WTC11 (cell line): ENCODE measurements at places on chromosomes 4 and X. TPM values are rescaled to one million over a fixed set of nuclear protein-coding genes. Genes with fewer than 3 reads are reported as not detected.

OTUD4 gene
- 38.7 to 44.6 TPM (median 40.7 TPM) in 3 replicates for total RNA-seq

DNA sequence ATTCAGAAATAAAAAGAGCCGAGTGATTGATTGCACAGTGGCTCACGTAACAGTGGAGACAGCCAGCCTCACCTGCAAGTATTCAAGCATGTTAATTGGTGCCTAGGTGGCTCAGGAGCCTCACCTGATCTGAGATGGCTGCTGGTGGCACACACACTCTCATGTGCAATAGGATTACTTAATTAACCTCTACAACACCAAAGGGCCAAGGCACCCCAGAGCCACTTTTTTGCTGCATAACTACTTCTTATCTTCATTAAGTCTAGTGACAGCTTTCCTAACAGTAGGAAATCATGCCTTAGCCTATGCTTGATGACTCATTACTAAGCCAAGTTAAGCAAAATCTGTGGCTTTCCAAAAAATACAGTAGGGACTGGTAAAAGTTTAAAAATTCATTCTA, 117.3 kb upstream of the NOCT start:
- no peak for DNase-seq

TNIP3 gene
- not detected in 3 replicates for total RNA-seq

PGAM4 gene
- total RNA-seq = 0.46 TPM in 1 of 3 replicates, not detected in the others

GRCh38 chr4:78174891-78175290, 117.8 kb downstream of the FRAS1 start:
- peak; percentile 31 for DNase-seq

- no peak for DNase-seq
Measured at GRCh38 chr4:89334311-89334710, 26.7 kb upstream of the GPRIN3 start.

DNA sequence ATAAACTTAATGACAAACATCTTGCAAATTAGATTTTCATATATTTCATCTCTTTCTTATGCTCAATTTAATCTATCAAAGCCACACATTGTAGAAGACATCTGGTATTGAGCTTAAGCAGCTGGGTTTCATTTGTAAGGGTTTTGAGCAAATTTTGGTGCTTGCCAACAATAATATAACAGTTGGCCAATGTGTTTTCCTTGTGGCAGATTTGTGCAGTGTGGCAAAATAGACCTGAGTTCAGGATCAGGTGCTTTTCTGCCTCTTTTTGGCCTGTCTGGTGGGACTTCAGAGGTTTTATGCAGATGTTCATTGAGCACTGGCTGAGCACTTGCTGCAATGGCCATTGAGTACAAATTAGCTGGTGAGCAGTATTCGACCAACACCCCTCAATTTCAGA, 301.9 kb downstream of the BMPR1B start:
- no peak for DNase-seq

GRCh38 chrX:19627081-19627480, 111.8 kb upstream of the MAP3K15 start:
- no peak for DNase-seq

- DNase-seq = peak; percentile 27
Measured at GRCh38 chr4:15976456-15977447, 13.8 kb upstream of the FGFBP2 start.

SHISA3 gene
- 5.6 to 6.0 TPM (median 5.7 TPM) in 3 replicates for total RNA-seq

DNA sequence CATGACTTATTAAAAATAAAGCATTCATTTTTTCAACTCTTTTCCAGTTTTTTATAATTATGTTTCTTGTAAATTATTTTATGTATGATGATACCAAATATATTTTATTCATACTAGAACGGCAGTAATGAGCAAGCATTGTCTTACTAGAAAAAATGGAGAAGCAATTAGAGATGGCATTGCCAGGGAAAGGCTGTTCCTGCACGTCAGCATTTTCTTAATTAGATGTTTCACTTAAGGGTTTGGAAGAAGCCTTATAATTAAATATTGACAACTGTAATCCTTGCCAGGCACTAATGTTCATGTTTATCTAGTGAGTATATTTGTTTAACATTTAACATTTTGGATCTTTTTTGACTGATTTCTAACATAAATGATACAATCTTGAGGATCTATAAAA, 16.6 kb downstream of the FAM149A start:
- DNase-seq = no peak

- DNase-seq = no peak
Measured at GRCh38 chr4:10506077-10506476, 48.9 kb upstream of the ZNF518B start.

GRCh38 chr4:156195914-156196313, 242.2 kb upstream of the CTSO start:
- no peak for DNase-seq

GRCh38 chrX:73262991-73263390, 48.3 kb upstream of the NAP1L2 start:
- DNase-seq = no peak

DNA sequence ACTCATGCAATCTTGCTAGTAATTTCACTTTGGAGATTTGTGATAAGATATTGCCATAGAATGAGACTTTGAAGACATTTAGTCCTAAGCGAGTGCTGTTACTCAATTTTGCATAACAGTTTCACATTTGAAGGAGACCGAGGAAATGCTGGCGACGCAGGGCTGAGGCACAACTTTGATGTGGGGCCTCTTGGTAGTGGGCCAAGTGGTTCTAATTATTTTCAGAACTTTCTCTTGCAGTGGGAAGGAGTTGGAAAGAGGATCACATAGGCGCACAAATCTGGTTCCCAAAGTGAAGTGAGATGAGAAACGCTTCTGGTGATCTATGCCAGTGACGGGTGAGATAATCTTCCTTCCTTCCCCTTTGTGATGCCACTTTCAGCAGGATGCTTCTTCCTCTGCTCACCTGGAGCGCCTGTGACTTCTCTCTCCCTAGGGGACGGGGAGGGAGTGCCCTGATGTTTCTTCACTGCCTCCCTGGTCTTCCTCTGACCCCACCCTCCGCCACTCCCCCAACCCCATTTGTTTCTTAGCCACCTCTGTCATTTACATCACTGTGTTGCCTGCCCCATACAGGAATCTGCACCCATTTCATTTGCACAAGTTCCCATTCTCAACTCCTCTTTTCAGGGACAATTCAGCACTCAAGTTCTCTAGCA, 138.9 kb upstream of the MID1 start:
- peak; percentile 22 for DNase-seq

- no peak for DNase-seq
Measured at GRCh38 chr4:184439856-184440594, 34.3 kb downstream of the IRF2 start.

DNA sequence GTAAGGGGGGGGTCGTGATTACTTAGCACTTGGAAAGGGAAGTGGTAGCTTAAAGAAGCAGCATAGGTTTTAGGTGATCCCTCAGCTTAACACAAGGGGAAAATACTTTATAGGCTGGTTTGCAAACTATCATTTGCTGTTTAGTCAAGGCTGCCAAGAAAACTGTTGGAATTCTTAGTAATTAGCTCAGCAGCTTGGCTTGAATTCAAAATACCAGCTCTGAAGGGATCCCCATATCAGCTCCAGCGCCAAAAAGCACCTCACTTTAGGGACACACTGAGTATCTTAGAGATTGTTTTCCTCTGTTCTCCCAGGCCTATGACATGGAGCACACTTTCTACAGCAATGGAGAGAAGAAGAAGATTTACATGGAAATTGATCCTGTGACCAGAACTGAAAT, 8.8 kb downstream of the TNMD start:
- DNase-seq = no peak

GRCh38 chrX:41881166-41881565, 42.2 kb downstream of the CASK start:
- no peak for DNase-seq

- DNase-seq = no peak
Measured at GRCh38 chr4:3654036-3654807, 112.0 kb upstream of the ADRA2C start.

- DNase-seq = no peak
Measured at GRCh38 chr4:182258441-182259000, 15.3 kb downstream of the TENM3 start.

DNA sequence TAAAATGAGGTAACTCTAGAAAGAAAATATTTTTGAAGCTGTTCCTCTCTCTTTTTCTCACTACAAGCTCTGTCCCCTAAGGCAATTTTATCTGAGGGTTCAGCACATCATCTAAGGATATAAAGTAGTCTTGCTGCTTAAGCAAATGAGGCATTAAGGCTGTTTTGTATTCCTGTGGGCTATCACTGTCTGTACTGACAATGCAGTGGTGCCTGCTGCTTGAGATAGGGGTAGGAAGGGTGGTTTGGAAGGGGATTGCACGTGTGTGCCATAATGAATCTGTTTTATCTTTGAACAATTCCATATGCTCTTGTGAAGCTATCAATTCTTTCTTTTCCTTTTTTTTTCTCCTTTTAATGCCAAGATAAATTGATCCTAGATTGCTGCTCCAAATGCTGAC, 128.0 kb upstream of the ATOH1 start:
- no peak for DNase-seq

DNA sequence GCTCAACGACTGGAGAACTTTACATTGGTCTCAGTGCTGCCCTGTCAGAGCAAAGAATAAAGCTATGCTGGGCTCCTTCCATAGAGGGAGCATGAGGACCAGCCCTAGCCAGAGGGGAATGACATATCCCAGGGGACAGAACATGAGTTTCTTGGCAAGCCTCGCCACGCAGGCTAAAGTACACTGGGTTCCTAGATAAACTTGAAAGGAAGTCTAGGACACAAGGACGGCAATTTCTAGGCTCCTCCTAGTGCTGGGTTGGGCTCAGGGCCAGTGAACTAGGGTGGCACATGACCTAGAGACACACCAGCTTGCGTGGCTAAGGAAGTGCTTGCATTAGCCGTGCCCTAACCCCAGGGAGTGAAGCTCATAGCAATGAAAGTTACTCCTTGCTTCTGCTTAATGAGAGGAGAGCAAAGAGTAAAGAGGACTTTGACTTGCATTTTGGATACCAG, 141.0 kb downstream of the MAB21L2 start:
- no peak for DNase-seq

NLGN4X gene
- total RNA-seq = 53.8 to 66.9 TPM (median 63.3 TPM) in 3 replicates

DNA sequence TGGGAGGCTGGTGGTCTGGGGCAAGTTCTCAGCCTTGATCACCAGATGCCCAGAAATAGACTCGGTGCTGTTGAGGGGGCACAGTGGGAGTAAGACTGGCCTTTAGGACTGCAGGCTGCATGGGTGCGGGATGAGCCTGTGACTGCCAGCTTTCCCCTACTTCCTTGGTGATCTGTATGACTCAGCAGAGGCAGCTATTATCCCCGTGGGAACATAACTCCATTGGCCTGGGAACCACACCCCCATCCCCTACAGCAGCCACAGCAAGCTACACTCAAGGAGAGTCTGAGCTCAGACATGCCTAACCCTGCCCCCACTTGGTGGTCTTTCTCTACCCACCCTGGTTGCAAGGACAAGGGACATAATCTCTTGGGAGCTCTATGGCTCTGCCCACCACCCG, 20.6 kb downstream of the CLIC2 start:
- no peak for DNase-seq

DNA sequence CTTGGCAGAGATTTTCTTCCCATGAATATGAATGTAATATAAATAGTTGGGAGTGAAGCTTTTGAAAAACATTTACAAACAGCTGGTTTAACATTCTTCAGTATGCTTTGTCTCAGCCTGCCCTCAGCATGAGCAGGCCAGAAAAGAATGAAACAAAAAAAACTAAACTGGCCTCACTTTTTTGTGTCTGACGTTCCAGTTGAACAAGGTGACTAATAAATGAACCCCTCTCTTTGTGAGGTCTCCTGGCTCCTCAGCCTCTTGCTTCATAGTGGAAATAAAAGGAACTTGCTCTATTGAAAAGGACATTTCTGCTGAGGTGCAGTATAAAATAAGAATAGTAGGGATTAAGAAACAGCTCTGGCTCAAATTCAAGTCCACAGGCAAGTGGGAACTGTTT, 9.4 kb downstream of the CHST7 start:
- no peak for DNase-seq

DNA sequence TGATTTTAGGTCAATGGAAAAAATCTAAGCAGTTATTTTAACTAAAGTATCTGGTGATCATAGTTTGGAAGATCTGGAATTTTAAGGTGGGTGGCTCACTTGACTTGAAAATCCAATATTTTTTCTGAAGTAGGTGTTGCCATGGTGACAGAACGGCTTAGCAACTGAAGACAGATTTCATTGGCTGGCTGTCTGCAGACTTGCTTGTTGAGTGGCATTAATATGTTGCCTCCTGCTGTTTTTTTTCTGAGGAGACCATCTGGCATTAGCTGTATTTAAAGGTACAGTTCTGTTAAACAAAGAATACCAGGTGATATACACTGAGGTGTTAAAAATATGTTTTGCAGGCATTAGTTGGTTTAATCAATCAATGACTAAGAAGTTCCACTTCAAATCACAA, 19.8 kb downstream of the CPE start:
- no peak for DNase-seq

GRCh38 chr4:56742080-56742871, 61.2 kb upstream of the HOPX start:
- no peak for DNase-seq
